MM.1S (cell line): ENCODE measurements at places on chromosomes 1 and 21.

DNA sequence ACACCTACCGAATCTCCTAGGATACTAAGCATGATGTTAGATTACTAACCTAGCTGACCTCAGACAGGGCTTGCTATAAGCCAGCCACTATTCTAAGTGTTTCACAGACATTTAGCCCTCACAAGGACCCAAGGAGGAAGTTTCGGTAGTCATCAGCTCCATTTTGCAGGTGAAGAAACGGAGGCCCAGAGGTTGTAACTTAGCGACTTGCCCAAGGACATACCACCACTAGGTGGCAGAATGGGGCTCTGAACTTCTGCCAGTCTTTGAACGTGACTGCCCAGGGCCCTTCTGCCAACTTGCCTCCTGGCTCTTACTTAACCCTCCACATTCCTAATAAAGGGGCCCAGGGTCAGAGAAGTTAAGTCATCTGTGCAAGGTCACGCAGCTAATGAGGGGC, 283.5 kb downstream of the C1orf94 start:
- DNase-seq, result peak; percentile 49

DNA sequence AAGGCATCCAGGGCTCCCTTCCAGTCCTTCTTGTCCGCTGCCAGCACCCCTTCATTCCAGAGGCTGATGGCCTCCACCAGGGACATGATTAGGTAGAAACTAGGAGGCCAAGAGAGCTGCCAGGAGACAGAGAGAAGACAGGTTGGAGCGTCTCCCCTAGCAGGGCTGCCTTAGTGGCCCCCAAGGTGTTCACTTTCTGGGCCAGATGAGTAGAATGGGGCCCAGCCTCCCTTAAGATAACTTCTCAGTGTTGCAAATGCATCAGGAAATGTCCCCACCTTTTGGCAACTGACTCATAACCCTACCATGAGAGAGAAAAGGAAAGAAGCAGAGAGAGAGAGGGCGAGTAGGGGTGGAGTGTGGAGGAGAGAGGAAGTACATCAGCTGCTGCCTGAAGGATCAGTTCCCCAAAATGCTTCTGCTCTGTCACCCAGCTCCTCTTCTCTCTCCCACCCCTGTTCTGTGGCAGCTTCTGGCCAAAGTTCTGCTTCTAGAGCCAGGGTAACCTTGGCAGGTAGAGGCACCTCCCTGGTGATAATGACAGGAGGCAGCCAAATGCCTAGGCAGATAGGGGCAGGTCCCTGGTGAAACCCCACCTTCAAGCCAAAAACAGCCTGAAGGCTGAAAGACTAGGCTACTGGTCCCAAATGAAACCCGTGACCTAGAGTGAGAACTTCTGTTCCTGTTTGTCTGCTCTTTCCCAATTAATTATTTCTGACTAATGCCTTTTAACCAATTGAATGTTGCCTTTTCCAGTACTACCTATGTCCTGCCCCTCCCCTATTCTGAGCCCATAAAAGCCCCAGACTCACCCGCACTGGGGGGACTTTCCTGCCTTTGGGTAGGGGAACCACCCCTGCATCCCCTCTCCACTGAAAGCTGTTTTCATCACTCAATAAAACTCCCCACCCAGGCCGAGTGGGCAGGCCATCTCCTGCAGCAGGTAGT, at the start of gene NCF2:
NCF2 (minus strand) TSS at position 216 of the 948 bp plus-strand sequence; CDS start at position 86, 130 bp downstream.
- peak; percentile 58 for DNase-seq

DNA sequence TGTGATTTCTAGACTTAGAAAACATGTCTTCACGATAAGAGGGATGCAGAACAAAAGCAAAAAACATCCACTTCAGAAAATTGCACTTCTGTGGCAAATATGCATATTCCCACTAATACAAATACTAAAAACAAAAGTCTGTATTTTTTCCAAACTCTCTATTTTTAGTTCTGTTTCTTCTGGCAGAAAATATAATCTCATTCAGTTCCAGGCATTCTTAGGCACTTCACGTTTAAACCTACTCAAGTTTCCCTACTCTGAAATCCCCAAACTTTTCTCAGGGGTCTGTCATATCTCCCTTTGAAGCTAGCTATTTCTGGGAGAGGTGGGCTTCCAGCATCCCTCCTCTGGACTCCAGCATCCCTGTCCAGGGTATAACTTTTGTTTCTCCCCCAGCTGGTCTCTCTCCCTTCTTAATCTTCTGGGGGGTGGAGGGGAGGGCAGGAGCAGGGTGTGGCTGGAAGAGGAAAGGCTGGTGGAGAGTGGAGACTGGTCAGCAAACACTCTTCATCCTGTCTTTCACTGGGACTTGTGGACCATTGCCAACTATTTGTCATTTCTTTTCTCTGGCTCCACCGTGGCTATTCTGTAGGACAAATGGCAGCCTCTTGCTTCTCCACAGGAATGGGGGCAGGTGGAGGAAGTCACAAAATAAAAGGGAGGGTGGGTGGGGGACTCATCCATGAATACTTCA, 19.6 kb upstream of the NCF2 start:
- DNase-seq, result no peak

- no peak for DNase-seq
Observed at GRCh38 chr1:100927276-100927675, 31.4 kb downstream of the SLC30A7 start.

- DNase-seq, result no peak
Observed at GRCh38 chr1:14546416-14546815, 52.1 kb upstream of the KAZN start.

GRCh38 chr1:159196543-159196942, 8.1 kb upstream of the ACKR1 start:
- no peak for DNase-seq

DNA sequence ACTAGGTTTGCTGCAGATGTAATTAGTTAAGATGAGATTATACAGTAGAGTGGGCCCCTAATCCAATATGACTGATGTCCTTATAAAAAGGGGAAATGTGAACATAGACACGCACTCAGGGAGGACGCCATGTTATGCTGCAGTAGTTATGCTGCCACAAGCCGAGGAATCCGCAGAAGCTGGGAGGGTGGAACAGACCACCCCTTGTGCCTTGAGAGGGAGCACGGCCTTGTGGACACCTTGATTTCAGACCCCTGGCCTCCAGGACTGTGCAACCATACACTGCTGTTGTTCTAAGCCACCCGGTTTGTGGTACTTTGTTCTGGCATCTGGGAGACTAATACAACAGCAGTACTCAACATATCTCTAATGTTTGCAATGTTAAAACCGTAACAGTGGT, 57.9 kb upstream of the HIVEP3 start:
- no peak for DNase-seq

DNA sequence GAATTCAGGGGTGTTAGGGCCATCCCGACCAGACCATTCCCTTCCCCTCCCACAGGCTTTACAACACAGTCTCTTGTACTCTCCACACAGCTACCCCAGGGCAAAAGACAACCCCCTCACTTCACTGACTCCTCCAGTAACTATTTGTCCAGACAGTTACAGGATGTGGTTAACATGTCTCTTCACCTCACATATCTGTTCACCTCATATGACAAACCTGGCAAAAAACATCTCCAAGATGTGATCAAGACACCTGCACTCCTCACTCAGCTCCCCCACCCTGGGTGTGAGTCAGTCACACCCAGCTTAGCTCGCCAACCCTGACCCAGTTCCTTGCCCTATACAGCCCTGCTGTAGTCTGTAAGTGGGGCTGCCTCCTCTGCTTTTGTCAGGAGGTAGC, 490.5 kb upstream of the CHRM3 start:
- DNase-seq, result peak; percentile 91

DNA sequence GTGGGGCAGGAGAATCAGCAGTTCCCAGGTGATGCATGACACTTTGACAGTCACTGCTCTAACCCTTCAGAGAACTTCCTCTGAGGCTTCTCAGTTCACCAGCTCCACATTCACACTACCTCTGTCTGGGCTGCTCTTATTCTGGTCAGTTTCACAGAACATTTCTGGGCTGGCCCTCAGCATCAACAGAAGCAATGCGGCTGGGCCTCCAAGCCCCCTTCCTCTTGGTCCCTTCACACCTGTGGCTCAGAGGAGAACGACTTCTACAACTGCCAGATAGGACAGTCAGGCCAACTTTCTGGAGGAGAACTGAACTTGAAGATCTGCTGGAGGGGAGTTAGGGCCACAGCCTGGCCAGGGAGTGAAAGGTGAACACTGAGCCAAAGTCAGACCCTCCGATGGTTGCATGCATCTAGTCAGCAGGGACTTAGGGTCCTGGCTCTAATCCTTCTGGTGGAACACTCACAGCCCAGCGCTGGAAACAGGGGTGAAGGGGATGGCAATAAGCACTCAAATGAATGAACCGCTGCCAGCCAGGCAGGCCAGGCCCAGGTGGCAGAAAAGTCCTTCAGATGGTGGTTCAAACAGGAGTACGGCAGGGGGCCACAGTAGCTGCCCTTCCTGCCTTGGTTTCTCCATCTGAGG, 274.1 kb downstream of the FOXD2 start:
- DNase-seq, result peak; percentile 16

GRCh38 chr1:14724678-14725077, 126.2 kb downstream of the KAZN start:
- DNase-seq, result no peak

GRCh38 chr1:174399211-174399610, 48.6 kb upstream of the GPR52 start:
- no peak for DNase-seq

DNA sequence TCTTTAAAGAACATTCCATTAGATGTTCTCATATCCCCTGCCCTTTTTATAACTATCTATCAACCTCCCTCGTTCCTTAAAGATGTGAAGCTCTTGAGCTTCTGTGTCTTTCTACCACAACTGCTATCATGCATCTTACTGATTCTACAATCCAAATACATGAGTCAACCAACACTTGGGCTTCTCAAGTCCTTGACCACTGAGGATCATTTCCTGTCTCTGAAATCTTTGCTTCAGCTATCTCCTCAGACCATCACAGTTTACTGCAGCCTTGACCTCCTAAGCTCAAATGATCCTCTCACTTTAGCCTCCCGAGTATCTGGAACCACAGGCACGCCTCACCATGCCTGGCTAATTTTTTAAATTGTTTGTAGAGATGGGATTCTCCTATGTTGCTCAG, 75.2 kb downstream of the FMO4 start:
- no peak for DNase-seq

DNA sequence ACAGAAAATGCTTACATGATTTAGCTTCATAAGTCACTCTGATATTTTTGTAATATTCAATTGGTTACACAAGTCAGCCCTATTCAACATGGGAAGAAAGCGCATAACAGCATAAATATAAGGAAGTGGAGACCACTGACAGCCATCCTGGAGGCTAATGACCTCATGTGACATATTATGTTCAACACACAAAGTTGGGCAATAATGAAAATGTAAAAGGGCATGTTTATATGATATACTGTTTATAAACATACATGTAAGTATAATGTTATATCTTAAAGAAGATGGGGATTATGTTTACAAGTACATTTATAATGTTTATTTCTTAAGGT, 30.2 kb downstream of the EVI5 start:
- DNase-seq, result no peak

DNA sequence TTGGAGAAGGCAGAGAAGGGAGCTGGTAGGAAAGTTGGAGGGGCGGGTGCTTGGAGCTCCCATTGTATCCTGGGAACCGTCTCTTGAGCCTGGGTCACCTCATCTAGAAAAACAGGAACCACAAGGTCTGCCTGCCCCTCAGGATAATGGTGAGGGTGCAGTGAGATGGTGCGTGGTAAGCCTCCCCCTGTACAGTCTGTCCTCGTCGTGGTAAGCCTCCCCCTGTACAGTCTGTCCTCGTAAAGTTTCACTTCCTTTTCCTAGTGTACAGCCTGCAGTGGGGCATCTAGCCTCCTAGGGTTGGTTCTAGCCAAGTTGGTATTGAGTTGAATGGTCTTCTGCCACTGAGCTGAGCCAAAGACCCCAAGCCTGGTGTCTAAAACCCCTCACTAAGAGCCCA, 66.5 kb upstream of the IGSF21 start:
- no peak for DNase-seq

GRCh38 chr21:16532840-16533239, 803.1 kb downstream of the USP25 start:
- DNase-seq, result no peak

- DNase-seq, result peak; percentile 77
Observed at GRCh38 chr1:151934048-151934493, 24.8 kb upstream of the THEM4 start.

- DNase-seq, result no peak
Observed at GRCh38 chr1:27682351-27682944, 10.5 kb upstream of the IFI6 start.

DNA sequence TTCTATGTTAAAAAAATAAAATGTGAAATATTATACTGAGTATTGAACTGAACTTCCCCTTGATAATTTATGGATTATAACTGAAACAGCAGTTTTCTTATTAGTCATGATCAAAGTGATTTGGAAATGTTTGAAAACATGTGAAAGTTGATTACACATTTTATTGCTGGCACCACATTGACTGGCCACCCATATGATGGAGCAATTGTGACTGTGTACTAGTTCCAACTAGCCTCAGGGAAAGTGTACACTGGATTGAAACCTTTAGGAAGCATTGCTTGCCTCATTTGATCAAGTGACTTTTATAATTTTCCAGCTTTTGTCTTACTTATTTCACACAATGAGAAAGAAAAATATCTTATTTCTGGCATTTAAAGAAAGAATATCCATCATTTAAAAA, 128.0 kb upstream of the ADGRL2 start:
- DNase-seq, result no peak

GRCh38 chr1:48841966-48842365, 65.3 kb upstream of the BEND5 start:
- no peak for DNase-seq

- DNase-seq, result no peak
Observed at GRCh38 chr1:5329068-5329739, 663.0 kb downstream of the NPHP4 start.

GRCh38 chr1:241624935-241625334, 15.2 kb downstream of the CHML start:
- DNase-seq, result no peak

DNA sequence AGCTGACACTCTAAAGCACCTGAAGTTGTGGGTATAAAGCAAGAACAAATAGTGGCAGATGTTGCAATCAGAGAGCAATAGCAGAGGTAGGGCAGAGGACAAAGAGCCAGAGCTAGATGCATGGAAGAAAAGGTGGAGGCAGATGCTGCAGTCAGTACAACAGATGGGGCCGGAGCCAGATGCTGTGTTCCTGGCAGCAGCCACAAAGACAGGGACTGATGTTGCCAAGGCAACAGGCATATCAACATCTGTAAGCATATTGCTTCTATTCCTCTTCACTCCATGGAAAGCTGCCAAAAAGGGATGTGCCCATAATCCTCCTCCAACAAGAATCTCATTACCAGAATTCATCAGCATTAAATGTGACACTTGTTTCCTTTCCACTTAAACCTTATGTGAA, 108.0 kb downstream of the TNNI3K start:
- no peak for DNase-seq

DNA sequence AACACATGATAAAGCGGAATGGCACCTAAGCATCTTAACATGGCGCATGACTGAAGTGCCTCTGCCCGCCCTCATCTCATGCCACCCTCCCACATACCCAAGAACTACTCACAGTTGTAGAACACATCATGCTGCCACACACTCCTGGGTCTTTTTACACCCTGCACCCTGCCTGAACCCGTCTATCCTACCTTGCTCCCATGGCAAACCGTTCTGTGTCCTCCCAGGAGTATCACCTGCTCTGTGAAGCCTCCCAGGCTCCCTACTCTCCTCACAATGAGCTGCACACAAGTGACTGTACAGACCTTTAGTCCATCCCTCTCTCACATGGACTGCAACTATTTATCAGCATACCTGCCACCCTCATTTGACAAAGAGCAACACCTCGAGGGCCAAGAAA, 144.0 kb downstream of the TGFBR3 start:
- DNase-seq, result no peak
